Activated CD8-positive, alpha-beta memory T cell treated with anti-CD3 and anti-CD28 coated beads for 1 hour (primary cell): ENCODE measurements at places on chromosomes 1 and 21.

DNA sequence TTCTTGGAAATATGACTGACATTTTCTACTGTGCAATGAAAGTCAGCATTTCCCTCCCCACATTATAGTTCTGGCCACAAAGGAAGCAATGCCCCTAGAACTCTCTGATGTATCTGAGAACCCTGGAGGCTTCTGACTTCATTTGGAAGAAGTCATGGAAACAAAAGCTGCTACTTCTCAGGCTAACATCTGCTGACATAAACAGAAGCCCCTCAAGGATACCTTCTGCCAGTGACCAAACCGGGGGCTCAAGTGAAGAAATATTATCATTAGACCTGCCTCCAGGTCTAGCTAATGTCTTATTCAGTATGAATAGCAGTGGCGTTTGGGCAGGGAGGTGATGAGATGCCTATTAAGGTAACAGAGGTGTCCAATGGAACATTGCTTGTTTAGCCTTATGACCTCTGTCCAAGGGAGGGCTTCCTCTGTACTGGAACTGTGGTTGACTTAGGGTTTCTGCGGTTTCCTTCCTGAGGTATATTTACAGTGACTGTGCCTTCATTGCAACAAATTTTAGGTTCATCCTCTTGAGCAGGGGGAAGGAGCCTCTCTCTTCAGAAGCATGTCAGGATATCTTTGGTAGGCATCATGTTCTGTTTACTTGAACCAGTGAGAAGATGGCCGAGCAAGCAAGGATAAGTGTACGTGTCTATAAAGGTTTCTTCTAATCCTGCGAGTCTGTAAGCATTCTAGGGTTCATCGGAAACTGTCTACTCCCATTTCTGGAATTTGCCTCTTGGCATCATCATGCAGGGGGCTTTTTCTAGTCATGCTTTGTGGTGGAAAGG lies 161.7 kb downstream of the PBX1 start:
- DNase-seq = no peak

DNA sequence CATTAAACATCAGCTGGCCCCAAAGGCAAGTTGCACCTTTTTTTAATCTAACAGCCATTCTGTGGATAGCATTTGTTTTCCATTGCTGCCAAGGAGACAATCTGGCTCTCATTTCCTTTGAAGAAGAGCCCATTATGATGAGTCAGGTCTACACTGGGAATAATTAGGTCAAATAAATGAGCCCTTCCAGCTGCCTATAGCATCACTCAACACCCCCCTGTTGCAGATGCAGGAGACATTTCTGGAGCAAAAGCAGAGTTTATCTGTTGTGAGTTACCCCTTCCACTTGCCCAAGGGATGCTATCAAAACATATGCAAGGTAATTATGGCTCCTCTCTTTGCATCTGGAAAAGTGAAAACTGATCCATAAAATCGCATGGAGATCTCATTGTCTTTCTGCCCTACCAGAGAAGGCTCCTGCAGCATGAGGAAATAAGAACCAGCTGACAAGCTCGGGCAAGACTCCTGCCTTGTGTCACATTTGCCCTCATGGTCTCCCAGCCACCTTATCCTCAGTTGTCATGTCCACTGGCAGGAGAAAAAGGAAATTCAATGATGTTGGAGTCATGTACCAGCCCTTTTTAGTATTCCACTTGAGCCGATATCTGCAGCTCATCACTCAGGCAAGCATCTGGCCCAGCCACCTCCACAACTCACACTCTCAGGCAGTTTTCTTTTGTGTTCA lies 135.9 kb downstream of the SLC30A10 start:
- no peak for DNase-seq

- no peak for DNase-seq
Measured at GRCh38 chr1:226630592-226630991, 82.0 kb downstream of the STUM start.

- no peak for DNase-seq
Measured at GRCh38 chr1:84688463-84689061, 1.7 kb downstream of the SSX2IP start.

GRCh38 chr1:77407738-77408375 lies 126.0 kb downstream of the AK5 start:
- no peak for DNase-seq

GRCh38 chr1:183296782-183297181 lies 110.7 kb downstream of the LAMC2 start:
- DNase-seq = no peak

GRCh38 chr1:20123722-20124455 lies 4.6 kb upstream of the PLA2G2D start:
- DNase-seq = no peak

DNA sequence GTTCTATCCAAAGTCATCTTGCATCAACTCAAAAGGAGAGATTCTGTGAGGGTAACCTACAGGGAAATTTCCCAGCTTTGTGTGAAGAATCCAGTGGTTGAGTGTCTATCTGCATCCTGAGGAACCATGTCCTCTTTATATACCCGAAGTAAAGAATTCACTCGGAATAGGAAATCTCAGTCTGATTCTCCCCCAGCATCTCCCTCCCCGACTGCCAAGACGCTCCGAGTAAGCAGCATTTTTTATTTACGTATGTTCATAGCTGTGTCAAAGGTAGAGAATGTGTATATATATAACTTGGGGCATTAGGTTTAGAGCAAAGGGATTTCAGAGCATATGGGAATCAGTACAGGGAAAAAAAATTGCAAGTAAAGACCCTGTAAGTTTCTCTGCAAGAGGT lies 170.2 kb downstream of the SYT2 start:
- DNase-seq = no peak

DNA sequence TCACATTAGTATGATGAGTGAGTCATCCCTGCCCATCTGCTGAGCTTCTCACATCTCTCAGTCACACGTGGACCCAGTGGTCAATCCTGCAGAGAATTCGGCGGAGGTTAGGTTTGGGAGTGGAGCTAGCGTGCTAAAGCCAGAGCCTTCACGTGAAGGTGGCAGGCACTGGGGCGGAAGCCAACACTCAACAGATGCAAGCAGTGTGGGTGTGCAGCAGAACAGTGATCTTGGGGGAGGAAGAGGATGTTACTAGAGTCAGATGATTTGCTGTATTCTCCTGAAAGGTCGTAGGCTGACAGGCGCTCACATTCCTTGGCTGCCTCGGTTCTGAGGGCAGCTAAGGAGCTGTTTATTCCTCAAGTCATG lies 6.7 kb downstream of the C1orf115 start:
- no peak for DNase-seq

DNA sequence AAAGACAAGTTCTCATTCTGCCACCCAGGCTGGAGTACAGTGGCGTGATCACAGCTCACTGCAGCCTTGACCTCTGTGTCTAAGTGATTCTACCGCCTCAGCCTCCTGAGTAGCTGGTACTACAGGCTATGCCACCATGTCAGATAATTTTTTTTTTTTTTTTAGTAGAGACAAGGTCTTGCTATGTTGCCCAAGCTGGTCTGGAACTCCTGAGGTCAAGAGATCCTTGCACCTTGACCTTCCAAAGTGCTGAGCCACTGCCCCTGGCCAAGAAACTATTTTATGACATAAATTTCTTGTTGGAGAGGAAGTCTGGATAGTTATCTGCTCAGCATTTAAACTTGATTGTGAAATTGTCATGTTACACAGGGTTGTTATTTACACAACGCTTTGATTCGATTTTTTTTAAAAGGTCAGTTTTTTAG lies 2.1 kb downstream of the SCCPDH start:
- no peak for DNase-seq

GRCh38 chr1:19852036-19852435 lies 30.2 kb upstream of the OTUD3 start:
- no peak for DNase-seq

- no peak for DNase-seq
Measured at GRCh38 chr21:32335601-32336575, 37.2 kb downstream of the MRAP start.

DNA sequence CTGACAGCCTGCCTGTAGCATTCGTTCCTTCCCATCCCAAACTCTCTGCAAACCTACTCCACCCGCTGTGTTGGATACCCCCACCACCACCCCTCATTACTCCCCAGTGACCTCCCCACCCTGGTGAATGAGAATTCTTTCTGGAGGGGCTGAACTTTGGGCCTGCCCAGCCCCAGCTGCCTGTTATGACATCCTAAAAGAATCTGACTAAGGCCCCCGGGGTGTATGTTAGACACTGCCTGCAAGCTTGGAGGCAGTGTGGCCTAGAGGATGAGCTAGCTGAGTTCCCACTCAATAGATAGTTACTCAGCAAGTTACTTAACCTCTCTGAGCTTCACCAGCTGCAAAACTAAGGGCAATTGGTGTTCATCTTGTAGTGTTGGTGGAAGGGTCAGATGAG lies 110.2 kb upstream of the FGGY start:
- no peak for DNase-seq

DNA sequence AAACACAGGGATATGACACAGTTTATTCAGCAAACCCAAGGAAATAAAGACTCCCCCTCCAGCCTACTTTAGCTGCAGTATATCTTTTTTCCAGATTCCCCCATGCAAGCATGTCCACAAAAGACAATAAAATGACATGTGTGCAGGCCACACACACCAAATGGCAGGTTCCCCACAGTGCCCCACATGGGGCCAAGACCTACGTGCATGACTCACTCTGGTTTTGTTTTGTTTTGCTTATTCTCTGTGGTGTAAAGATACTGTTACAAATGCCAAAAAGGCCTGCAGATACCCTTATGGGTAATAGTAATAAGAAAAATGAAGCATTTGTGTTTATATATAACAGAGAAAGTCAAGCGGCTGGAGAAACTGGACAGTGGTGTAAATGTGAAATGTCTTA lies 71.6 kb downstream of the RD3 start:
- no peak for DNase-seq

DNA sequence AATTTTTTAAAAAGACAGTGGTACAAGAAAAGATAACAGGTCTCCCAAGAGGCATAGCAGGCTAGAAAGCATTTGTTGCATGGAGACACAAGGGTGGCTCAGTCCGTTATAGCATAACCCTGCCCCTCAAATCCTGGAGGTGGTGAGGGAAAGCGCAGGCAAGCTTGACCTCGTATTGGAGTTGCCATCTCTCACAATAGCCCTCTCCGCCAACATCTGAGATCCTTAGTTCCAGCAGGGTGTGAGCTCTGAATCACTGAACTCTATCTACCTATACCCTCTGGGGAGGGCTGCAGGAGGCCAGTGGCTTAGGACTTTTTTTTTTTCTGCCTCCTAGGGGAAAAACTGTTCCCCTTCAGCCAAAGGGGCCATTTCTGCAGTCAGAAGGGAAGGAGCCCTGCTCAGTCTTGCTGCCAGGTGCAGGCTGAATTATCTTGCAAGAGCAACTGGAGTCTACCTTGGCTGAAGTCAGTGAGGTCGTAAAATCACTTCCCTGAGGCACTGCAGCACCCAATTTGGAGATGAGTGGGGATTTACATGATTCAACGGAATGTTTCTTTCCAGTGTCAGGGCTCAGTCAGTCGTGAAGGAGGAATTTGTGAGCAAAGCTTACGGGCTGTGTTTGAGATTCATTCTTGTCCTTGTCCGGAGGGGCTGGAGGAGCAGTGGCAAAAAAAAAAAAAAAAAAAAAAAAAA lies 17.2 kb upstream of the C8A start:
- DNase-seq = no peak

DNA sequence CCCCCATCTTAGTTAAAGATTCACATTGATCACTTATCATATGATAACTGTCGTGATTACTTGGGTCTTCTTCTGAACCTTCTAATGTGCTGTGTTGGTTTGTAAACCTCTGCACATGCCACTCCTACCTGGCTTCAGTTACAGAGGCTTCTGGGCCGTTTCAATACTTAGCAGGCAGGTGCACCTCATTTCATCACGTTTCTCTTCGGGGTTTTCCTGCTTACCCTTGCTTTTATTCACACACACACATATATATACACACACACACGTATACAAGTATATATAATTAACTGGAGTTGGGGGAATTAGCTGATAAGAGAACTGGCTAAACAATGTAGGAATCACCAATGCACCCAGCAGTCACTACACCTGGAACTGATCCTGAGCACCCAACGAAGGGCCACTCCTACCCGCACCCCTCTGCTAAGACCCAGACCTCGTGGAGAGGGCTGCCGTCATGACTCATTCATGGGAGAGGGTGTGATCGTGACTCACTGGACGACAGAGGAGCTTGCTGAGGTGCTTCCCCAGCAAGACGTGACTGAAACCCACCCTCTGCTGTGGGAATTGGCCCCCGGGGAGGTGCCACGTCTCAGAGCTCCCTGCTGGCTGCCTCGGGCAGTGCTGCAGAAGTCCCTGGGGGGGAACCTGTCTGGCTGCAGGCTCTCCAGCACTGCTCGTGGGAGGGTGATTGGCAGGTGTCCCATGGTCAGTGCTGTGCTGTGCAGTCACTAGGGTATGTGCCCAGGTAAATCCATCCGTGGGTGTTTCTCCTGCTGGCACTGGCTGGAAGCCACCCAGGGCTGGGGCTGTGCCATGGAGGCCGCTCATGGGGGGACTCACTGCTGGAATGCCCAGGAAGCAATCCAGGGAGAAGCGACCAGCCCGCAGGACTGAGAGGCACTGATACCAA lies 166.6 kb downstream of the DYRK1A start:
- no peak for DNase-seq

DNA sequence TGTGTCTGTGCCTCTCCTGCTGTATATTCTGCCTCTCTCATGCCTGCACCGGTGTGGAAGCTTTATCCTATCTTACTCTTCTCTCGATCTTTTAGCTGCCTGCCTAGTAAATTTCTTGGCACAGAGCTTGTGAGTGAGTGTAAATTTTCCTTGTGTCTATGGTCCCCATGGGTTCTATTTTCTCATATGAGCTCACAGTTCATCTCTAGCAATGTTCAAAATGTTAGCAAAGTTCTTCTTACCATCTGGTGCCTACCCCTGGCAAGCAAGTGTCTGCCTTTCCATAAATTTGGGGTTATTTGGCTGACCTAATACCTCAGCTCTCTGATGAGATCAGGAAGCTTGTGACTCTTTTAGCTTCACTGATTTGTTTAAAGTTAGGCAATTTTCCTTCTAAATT lies 572.1 kb upstream of the BRINP3 start:
- DNase-seq = no peak

DNA sequence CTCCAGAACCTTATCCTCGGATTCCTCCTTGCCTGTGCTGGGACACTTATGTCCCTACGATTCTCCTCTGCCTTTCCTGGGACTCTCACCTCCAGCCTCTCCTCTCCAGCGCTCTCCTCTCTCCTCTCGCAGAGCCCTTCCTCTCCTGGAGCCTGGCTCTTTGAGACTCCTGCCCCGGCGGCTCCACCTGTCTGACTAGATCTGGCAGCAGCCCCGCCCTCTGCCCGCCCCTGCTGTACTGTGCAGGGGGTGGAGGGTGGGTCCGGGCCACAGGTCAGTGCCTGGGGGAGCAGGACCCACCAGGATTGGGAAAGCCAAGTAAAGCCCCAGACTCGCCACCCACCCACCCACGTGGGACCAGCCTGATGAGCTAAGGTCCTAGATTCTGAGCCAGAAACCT lies 1.6 kb downstream of the ELOVL1 start:
- no peak for DNase-seq

DNA sequence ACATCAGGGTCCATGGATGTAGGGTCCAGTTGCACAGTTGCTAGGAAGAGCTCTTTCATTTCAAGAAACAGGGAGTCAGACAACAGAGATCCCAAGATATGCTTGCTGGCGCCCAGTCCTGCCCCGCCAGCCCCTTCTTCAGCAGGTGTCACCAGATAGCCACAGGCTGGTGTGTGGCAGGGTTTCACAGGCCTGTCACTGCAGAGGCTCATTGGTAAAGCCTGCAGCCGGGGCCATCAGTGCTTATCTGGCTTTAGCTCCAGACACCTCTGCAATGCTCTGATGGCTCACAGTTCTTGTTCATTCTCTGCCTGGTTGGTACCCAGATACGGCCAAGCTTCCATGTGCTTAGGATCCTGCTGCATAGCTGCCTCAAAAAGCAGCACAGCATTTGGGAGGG lies 12.4 kb upstream of the ZNF124 start:
- no peak for DNase-seq
